Astrocyte of the cerebellum (primary cell): ENCODE measurements at places on chromosomes 16 and 17.

GRCh38 chr17:30476726-30477082, 504 bp upstream of the GOSR1 start:
- no peak for DNase-seq

DNA sequence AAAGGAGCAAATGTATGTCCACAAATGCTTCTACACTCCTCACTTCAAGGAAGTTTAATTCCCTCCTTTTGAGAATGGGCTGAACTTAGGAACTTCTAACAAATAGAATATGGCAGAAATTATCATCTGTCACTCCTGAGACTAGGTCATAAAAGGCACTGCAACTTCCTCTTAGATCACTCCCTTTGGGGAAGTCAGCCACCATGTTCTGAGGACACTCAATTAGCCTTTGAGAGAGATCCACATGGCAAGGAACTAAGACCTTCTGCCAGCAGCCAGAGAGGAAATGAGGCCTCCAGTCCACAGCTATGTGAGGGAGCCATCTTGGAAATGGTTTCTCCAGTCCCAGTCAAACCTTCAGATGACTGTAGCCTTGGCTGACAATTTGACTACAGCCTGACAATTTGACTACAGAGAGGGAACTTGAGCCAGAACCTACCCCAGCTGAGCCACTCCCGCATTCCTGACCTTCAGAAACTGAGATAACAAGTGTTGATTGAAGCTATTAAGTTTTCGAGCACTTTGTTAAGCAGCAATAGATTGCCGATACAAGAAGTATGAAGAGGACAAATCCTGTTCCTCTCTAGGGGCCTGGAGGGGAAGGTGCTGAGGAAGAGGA, 113.4 kb upstream of the SEC14L1 start:
- DNase-seq: no peak

DNA sequence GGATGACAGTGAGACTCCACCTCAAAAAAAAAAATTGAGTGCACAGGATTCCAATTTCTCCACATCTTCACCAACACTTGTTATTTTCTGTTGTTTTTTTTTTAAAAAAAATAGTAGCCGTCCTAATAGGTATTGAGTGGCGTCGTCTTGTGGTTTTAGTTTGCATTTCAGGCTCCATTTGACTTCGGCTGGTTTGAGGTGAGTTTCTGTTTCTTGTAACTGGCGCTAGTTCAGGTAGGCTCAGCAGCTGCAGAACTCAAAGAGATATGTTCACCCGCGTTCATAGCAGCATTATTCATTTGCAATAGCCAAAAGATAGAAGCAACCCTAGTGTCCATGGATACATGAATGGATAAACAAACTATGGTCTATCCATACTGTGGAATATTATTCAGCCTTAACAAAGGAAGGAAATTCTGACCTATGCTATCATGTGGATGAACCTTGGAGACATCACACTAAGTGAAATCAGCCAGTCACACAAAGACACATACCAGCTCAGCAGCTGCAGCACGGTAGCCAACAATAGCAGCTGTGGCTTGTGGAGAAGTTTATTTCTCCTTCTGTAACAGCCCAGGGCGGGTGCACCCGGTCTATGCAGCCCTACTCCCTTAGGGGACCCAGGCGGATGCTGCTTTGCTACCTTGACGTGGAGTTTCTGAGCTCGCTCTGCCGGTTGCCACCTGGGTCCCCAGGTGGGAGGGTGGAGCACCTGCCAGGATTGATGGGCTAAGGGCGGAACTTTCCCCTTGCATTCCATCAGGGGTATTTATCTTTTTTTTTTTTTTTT, 44.9 kb downstream of the TMEM235 start:
- DNase-seq: no peak

DNA sequence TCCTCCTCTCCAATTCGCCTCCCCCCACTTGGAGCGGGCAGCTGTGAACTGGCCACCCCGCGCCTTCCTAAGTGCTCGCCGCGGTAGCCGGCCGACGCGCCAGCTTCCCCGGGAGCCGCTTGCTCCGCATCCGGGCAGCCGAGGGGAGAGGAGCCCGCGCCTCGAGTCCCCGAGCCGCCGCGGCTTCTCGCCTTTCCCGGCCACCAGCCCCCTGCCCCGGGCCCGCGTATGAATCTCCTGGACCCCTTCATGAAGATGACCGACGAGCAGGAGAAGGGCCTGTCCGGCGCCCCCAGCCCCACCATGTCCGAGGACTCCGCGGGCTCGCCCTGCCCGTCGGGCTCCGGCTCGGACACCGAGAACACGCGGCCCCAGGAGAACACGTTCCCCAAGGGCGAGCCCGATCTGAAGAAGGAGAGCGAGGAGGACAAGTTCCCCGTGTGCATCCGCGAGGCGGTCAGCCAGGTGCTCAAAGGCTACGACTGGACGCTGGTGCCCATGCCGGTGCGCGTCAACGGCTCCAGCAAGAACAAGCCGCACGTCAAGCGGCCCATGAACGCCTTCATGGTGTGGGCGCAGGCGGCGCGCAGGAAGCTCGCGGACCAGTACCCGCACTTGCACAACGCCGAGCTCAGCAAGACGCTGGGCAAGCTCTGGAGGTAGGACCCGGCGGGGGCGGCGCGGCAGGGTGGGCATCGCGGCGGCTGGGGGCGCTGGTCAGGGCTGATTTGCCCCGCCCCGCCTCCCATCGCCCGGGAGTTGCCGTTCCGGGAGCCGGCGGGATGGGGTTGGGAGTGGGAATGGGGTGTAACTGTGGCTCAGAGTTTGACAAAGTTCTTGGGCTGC, 567 bp downstream of the SOX9 start:
- DNase-seq: no peak

DNA sequence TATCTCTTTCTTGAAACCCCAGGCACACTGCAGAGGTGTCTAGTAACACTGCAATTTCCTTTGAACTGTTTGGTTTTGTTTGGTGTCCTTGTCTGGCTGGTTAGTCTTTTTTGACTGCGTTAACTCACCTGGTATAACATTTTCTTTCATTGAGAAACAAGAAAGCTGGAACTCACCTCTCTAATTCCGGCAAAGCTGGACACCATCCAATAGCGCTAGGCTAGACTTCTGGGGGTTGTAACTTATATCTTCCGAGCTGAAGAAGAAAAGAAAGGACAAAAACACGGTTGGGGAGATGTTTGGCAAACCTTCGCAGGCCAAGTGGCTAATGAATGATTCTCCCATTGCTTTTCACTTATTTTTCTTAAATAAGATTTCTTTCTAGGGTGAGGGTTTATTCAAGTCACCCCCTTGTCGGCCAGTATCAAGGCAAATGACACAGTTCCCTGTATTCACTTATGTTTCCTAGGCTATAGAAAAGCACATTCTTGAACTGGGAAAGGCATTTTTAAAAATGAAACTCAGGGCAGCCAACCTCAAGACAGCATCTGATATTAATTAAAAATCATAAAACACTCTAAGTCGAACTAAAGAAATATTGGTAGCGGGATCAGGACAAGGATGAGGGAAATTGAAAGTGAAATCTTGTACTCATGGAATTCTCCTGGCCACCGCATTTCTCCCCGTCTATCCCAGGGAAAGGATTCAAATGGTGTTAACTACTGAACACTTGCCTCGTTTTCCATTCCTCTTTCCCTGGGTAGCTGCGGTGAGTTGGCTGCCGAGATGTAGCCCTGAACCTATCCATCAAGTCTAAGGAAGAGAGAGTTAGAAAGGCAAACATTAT, 95.9 kb upstream of the ZFHX3 start:
- DNase-seq: no peak

- DNase-seq: peak; percentile 86
These were observed 246.9 kb downstream of the PRKCA start for GRCh38 chr17:66549311-66549704.

GRCh38 chr17:33053676-33054075, 62.0 kb downstream of the SPACA3 start:
- DNase-seq: no peak

DNA sequence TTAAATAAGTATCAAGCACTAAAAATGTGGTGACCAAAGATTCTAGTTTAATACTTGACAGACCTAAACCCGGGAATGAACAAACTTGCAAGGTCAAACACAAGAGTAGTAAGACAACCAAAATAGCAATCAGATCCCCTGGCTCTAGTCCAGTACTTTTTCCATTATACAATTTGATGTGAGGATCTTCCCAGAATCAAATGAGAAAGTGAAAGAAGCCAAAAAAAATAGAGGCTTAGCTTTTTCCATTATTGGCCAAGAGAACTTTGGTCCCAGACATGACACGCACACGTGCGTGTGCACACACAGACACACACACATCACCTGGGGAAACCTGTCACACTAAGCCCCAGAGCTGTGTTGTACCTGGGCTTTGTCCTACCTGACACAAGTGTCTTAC, 300.6 kb upstream of the CDH5 start:
- no peak for DNase-seq

DNA sequence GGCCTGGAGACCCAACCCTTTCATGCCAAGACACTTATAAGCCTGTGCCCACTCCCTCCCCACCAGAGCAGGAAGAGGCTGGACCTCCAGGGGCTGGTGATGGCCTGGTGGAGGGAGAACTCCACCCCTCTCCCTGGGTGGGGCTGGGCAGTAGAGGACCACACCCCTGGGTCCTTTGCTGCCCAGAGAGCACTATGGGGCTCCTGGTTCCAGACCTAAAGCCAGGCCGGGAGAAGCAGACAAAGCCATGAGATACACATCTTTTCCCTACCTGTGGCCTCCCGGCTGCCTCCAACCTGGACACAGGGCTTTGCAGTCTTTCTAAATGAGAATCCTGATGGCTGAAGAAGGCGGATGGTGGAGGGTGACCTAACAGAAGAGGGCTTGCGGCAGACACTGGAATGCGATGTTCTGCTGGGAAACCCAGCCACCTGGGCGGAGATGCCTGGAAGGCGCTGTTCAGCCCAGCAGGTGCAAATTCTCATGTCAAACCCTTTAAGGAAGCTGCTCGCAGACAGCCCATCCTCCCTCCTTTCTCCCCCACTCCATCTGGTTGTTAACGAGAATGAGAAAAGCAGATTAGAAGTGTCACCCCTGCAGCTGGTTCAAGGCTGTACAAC, 43.9 kb upstream of the KIFC3 start:
- DNase-seq: no peak

GRCh38 chr16:84109598-84110335, 7.0 kb downstream of the MBTPS1 start:
- DNase-seq: no peak

- DNase-seq: no peak
These were observed 878 bp upstream of the DNAJA2 start for GRCh38 chr16:46974352-46974751.

- no peak for DNase-seq
These were observed 19.9 kb upstream of the HEATR6 start for GRCh38 chr17:60098578-60098977.

DNA sequence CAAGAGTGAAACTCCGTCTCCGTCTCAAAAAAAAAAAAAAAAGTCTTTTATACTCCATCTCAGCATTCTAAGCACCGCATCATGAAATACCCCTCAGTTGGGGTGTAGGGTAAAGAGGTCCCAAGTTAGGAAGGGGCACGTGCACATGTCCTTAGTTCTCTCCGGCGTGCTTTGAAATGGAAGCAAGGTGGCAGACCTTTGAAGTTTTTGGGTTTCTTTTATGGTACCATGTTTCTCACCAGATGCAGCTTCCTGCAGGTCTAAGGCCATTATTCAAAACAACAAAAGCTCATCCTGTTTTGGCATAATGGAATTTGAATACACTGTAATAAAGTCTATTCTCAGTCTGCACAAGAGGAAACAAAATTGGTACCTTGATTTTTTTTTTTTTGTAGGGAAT, 9.6 kb downstream of the EMC8 start:
- DNase-seq: no peak

- DNase-seq: no peak
These were observed 190.7 kb upstream of the KCNJ16 start for GRCh38 chr17:69884356-69884755.

DNA sequence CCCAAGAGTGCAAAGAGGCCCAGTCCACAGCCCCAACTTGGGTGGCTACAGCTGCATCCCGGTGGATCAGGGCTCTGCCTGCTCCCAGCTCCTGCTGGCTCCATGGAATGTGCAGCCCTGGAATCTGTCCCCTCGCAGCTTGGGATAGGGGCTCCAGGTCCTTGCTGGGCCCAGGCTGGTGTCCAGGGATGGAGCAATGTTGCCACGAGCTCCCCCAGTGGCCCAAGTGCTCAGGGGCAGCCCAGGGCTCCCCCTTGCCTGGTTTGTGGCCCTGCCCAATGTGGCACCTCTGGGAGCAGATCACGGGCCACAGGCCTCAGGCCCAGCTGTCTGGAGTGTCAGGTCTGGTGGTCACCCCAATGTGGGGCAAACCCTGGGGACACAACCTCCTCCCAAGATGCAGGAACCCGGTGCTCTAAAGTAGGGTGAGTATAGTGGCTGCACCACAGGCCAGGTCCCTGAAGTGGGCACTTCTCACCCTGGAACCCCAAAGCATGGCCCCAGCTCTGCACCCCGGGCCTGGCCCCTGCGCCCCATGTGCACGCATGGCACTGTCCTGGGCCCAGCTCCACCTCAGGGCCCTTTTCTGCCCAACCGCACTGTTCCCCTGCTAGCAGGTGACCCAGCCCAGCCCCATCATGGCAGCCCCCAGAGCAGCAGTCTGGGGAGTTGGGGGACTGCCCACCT, 14.8 kb upstream of the DNAH9 start:
- no peak for DNase-seq

- no peak for DNase-seq
These were observed 3.5 kb upstream of the RRAD start for GRCh38 chr16:66928702-66929388.

- DNase-seq: no peak
These were observed 4.5 kb downstream of the CDH5 start for GRCh38 chr16:66370786-66371684.

GRCh38 chr17:4026255-4026654, 62.0 kb upstream of the ATP2A3 start:
- no peak for DNase-seq

DNA sequence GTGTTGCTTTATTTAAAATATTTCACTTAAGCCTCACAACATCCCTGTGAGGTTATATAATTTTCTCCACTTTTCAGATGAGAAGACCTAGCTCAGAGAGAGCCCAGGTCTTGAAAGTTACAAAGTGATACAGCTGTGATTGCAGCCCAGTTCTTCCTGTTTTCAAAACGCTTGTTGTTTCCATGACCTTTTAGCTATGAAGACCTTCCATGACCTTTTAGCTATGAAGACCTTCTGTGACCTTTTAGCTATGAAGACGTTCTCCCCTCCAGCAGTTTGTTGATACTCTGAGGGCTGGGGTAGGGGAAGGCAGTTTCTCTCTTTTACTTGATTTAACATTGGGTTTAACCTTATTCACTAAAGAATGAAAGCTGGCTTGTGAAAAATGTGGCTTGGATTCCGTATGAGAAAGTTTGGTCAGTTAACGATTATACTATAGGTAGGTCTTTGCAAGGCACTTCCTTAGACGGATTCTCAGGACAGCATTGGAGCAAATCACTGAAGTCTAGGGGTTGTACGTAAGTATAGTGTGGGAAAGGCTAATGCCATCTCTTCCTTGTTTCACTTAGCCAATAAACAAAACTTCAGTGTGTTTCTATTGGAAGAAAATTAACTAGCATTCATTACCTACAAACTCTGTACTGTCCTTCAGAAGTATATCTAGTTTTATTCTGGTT, 20.7 kb downstream of the PHKB start:
- no peak for DNase-seq

GRCh38 chr16:19844945-19845641, 39.6 kb downstream of the GPRC5B start:
- DNase-seq: peak; percentile 59
